ENCODE measurements at places on chromosomes 16 and 17. TPM values are rescaled to one million over a fixed set of nuclear protein-coding genes. Genes with fewer than 3 reads are reported as not detected.

Gene KRT15
- not detected for polyA plus RNA-seq

DNA sequence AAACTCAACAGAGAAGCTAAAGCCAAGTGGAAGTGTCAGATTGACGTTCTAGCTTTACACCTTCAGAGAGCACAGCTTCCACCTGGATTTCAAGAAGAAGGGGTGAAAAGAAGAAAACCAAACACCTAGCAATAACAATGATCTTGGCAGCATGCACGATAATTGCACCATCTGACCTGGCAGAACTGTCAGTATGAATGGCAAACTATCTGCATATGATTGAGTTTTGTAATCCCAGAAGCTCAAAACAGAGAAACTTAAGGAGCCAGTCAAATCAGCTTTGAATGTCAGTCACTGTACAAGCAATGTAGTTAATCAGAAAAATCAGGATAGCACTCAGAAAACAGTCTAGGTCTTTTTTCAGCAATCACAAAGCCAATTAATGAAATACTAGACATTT is 427.1 kb downstream of the ZFHX3 start:
- DNase-seq, result no peak

- no peak for DNase-seq
Observed at GRCh38 chr16:661184-661821, 6.6 kb upstream of the RHOT2 start.

DNA sequence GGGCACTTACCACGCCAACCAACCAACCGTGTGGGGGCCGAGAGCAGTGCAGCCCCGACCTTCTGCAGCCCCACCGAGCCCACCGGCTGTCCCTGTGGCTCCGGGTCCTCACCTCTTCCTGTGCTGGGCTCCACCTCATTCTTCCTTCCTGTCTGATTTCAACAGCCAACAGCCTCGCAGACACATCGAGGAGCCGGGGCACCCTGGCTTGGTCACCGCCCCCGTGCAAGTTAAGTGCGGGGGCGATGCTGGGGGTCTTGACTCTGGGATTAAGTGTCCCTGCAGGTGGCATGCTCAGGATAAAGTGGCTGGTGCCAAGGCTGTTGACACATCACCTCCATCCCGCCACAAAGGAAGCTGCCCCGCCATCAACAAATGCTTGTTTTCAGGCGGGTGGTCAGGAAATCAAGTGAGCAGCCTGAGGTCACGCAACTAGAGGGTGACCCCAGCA is at the start of gene NLRC3:
TSS of gene NLRC3 (minus strand) at position 102 of the 451 bp plus-strand sequence. CDS start 12,367 bp downstream, outside the sequence.
- no peak for DNase-seq

GRCh38 chr17:79073706-79074088 is 927 bp upstream of the ENGASE start:
- no peak for DNase-seq

DNA sequence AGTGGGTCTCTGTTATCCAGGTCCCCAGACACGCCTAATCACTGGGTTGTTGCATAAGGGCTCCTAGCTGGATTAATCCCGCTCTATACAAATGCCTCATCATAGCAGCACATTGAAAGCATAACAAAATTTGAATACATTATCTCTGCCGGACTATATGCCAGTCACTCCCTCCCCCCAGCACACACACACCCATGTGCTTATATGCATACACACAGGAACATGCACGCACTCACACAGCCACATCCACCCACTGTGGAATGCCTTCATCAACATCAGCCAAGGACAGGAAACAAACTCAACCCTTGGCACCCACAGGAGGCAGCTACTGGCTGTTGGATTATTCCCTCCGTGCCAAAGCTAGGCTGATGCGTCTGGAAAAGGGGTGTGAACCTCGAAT is 3.5 kb upstream of the CDH13 start:
- DNase-seq, result no peak

All from muscle of back (tissue), 13 donors.